SJSA1 (cell line): ENCODE measurements at places on chromosomes 6 and 20.

DNA sequence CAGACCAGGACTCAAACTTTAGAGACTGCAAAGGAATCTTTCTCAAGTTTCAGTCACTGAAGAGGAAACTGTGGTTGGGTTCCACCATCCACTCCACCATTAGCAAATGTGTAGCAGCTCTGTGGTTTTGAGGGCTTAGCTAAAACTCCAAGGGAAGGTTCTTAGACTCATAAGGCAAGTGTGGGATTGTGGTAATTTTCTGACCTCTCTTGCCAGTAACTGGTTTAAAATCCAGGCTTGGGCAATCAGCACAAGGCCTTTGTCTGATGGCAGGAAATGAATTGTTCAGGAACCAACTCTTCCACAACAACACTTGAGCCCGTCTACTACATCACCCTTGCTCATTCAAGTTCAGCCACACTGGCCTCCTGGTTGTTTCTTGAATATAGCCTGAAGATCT is 68.6 kb upstream of the FBXL4 start:
- no peak for DNase-seq

DNA sequence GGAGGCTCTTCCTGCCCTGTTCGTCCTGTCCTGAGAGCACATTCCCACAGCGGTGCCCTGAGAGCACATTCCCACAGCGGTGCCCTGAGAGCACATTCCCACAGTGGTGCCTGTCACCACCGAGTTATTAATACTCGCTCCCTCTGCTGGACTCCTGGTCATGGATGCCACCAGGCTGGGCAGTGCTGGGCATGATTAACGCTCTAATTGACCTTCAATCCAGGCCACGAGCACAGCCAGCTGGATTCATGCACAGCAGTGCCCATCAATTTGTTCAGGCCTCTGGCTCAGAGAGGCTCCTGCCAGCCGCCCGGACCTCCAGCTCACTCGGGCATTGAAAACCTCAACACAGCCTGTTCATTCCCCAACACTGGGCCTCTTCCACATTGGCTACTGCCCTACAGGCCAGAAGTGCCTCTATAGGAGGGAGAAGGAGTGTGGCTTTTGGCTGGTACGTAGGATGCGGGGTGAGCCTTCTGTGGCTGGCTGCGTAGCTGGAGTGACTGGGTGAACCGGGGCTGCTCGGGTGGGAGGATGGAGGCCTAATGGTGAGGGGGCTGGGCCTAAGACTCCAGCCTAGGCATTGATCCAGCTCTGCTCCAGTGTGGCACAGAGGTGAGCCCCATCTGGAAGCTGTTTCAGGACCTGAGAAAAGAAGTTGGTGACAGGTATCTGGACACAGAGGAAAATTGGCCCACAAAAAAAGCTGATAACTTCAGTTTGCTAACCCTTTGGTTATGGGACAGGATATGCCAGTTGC is 9.3 kb downstream of the IP6K3 start:
- DNase-seq: no peak

DNA sequence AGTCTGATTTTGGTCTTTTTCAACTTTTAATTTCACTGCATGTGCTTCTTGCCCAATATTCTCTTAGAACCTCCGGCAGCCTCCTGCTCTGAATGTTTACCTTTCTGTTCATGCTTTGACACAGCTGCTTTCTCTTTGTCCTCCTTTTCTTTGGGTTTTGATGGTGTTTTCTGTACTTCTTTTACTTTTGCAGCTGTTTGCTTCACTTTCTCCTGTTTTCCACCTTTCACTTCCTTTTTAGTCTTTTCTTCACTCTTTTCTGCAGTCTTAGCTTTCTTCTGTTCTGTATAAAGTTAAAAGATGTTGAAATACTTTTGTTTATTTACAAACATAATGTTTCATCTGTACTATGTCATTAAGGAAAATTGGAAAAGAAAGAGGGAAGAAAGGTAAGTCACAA is 133.1 kb downstream of the TRDN start:
- no peak for DNase-seq

DNA sequence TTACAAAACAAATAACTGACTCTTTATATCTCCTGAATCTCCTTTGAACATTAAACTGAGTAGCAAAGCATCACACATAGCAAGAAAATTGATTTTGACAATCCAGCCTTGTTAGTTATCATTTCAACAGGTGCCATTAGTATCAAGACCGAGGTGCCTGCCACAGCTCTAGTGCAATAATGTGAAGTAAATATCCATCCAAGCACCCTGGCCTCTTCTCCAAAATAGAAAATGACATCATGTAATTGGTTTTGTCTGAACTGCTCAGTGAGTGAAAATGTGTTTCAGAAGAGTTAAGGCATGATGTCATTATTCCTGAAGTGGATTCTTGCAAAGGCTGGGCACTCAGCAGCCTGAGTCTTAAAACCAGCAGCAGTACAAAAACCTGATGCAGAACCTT is 341.4 kb downstream of the PLCB1 start:
- no peak for DNase-seq

DNA sequence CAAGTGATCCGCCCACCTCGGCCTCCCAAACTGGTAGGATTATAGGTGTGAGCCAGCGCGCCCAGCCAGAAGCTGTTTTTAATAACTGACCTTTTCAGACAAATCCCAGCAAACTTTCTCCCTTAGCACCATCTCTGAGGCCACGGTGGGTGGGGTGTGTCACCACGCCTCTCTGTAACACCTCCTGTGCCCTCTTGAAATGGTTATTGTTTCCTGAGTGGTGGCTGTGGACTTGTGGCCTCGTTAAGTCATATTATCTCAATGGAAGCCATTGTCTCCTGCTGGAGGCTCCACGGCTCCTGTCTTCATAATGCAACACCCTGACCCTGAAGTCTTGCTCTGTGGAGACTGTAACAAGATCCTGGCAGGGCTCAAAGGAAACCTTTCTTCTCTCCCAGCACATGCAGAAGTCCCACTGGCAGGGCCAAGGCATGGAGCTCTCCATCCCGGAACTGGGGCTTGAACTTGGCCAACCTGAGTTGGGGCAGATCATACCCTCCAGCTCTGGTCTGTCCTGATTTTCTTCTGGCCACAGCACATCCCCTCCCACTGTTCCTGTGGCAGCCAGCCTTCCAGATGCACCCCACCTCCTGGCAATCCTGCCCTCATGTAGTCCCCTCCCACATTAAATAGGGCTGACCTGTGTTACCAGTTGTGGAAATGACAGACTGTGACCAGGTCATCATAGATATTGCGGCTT is 81.1 kb downstream of the SNX5 start:
- no peak for DNase-seq
